ENCODE measurements at places on chromosomes 13 and 19. TPM values are rescaled to one million over a fixed set of nuclear protein-coding genes. Genes with fewer than 3 reads are reported as not detected.
A peak's percentile ranks its signal among the peaks of the same experiment; 100 is the strongest.

The OVOL3 gene
- total RNA-seq: not detected

The SIGLEC8 gene
- not detected for total RNA-seq

The FCER2 gene
- total RNA-seq: not detected

The CELF5 gene
- total RNA-seq: not detected

- H3K27me3 ChIP-seq: no peaks in the 10 kb centered on the region
- peak; percentile 78 for DNase-seq
- no peak overlapping the region for H3K4me3 ChIP-seq
- H3K27ac ChIP-seq: no peak overlapping the region
Measured at GRCh38 chr19:58368561-58369360, 6.2 kb upstream of the ZNF497 start.

Data from osteocyte (in vitro differentiated cells).